Kidney epithelial cell (primary cell): ENCODE measurements at places on chromosomes 3 and 15. TPM values are rescaled to one million over a fixed set of nuclear protein-coding genes. Genes with fewer than 3 reads are reported as not detected.

CDHR4 gene
- not detected in 2 replicates for total RNA-seq

CYP1A2 gene
- total RNA-seq, result not detected in 2 replicates

AGBL1 gene
- not detected in 2 replicates for total RNA-seq

ADCY5 gene
- total RNA-seq, result 0.67 and 1.5 TPM in 2 replicates

EPHB1 gene
- total RNA-seq, result 10.8 and 13.3 TPM in 2 replicates

MFGE8 gene
- 261 and 270 TPM in 2 replicates for total RNA-seq

UBP1 gene
- 50.9 and 59.6 TPM in 2 replicates for total RNA-seq

TNFAIP8L3 gene
- total RNA-seq, result 0.89 and 0.92 TPM in 2 replicates

AMIGO3 gene
- total RNA-seq, result 2.9 TPM in 1 of 2 replicates, not detected in the other

GNAT1 gene
- total RNA-seq, result not detected in 2 replicates

HHATL gene
- not detected in 2 replicates for total RNA-seq

EDC3 gene
- total RNA-seq, result 15.3 and 24.9 TPM in 2 replicates

PLSCR4 gene
- total RNA-seq, result 1.7 and 3.6 TPM in 2 replicates

SYNM gene
- total RNA-seq, result 3.7 and 3.9 TPM in 2 replicates
